ENCODE measurements at places on chromosomes 4 and X.

GRCh38 chr4:112823156-112823555, 186.2 kb downstream of the LARP7 start:
- no peak for DNase-seq

GRCh38 chrX:46500054-46500453, 45.2 kb downstream of the ZNF674 start:
- DNase-seq = no peak

- peak; percentile 68 for DNase-seq
These were observed 1.1 kb upstream of the DKK2 start for GRCh38 chr4:107037199-107037584.

GRCh38 chr4:87103691-87104187, 116.7 kb downstream of the KLHL8 start:
- no peak for DNase-seq

DNA sequence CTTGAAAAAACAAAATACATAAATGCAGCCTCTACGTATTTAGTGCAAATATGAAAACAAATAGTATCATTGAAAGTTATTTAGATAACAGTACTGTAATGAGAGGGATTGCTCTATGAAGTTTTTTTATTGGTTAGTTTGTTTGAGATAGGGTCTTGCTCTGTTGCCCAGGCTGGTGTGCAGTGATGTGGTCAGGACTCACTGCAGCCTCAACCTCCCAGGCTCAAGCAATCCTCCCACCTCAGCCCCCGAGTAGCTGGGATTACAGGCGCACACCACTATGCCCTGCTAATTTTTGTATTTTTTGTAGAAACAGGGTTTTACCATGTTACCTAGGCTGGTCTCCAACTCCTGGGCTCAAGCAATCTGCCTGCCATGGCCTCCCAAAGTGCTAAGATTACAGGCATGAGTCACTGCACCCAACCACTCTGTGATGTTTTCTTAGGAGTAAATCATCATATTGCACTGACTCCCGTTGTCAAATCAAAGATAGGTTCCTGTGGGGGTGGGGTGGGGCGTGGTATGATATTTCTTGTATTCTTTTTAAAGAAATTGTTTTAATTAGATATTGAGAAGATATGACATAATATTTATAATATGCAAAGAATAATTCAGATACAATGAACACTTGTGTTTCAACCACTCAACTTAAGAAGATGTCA, 75.8 kb downstream of the ATG4A start:
- no peak for DNase-seq

DNA sequence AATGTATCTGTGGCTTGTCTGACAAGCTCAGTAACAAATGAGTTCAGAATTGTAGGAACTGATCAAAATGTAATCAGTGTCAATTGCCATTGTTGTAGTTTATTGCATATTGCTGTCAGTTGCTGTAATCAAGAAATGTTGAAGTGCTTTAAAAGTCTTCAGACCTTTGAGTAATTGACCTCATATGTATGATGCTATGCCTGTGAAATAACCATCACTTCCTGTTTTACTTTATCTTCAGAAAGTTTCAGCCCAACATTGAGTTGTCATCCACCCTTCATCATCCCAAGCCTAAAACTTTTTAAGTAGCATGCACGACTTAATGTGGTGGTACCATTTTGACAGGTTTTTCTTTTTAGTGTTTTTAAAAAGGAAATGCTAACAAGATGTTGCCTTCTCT, 212.4 kb downstream of the ARHGAP10 start:
- no peak for DNase-seq

GRCh38 chrX:2614911-2615310, 76.2 kb upstream of the CD99 start:
- peak; percentile 30 for DNase-seq

DNA sequence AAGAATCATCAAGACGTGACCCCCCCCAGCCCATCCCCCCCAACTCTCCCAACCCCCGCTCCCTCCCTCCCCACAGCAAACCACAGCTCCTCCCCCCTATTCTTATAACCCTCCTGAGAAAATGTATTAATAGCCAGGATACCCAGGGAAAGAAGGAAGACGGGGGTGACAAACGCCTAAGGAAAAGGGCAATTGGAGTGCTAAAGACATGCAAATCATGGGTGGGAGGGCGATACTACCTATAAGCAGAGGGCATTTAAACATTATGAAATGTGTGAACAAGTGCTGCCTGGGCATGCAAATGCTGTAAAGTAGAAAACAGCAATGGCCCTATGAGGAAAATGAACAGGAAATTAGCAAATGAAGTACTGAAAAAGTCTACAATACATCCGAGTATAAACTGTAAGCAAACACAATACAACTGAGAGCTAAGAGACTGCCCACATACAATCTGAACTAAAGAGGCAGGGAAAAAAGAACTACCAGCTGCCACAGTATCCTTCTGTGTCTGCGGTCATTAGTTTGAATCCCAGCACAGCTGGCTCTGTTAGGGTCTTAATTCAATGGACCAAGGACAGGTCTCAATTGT, 2.4 kb downstream of the CXXC4 start:
- DNase-seq = peak; percentile 61

DNA sequence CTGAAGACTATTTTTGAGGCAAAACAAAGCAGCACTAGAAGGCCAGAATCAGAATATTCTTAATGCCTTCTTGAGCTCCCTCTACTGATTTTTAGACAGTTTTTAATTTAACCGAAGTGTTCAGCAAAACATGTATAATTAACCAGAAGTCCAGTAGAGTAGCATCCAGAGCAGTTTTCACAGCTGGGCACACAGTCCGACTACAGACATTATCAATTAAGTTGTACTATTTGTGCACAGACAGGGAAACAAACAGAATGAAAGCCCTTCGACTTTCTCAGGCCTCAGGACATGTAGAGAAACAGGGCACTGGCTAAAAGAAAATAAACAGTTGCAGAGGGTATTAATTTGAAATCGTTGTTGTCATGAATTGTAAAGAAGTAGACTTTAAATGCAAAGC, 11.9 kb downstream of the FSTL5 start:
- no peak for DNase-seq

DNA sequence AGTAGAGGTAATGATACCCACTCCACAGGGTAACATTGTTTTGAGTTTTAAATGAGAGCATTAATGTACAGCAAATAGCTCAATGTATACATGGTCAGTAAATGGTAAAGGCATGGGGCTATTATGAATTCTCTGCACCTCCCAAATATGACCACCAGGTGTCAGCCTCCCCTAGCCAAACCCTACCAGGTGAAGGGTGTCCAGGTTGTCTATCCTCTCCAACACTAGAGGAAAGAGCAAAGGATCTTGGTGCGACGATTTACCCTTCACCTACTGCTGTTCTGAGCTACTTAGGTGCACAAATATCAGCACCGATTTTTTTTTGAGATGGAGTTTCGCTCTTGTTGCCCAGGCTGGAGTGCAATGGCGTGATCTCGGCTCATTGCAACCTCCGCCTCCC, 26.5 kb upstream of the XIAP start:
- peak; percentile 63 for DNase-seq

DNA sequence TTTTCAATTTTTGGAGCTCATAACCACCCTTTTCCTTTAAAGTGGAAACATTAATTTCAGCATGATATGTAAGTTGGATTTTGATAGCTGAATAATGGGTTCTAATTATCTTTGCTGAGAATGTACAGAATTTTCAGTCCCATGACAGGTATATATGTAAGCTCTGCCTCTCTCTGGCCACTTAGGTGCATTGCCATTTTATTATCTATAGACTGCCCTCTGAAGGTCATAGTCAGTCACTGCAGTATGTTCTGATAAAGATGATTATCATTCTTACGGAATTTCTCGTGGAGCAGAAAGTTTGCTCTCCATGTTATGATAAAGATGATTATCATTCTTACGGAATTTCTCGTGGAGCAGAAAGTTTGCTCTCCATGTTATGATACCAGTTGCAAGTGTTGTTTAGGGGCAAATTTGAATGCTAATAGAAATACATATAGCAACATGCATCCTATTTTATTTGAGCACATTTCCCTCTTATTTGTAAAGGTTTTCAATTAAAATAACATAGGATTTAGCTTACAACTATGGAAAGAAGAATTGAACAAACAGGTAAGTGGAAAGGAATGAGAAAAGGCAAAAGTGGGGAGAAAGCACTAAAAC, 10.4 kb downstream of the AFP start:
- peak; percentile 43 for DNase-seq

All from iPS-NIHi11 (cell line).